ENCODE measurements at places on chromosomes 12 and 14. TPM values are rescaled to one million over a fixed set of nuclear protein-coding genes. Genes with fewer than 3 reads are reported as not detected.

TOMM20L gene
- total RNA-seq: not detected

CLEC6A gene
- not detected for total RNA-seq

CD63 gene
- 2,284 TPM for total RNA-seq

CRIP2 gene
- 8.6 TPM for total RNA-seq

GRCh38 chr12:116525418-116526001, 33.7 kb upstream of the MAP1LC3B2 start:
- DNase-seq: peak; percentile 64

DNA sequence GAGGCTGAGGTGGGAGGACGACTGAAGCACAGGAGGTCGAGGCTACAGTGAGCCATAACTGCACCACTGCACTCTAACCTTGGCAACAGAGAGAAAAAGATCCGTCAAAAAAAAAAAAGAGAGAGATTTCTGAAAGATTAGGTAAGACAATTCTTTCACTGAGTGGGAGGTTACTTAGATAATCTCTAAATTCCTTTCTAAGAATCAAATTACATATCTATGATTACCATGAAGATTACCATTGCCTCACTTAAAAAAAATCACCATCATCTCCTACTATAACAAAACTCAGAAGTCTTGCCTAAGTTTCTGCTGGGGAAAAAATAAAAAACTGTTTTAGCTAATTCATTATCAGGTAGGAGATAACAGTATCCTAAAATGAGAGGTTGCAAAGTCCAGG, 366.7 kb downstream of the DUSP6 start:
- no peak for DNase-seq

- DNase-seq: no peak
Observed at GRCh38 chr14:67510121-67510520, 21.6 kb upstream of the TMEM229B start.

- no peak for DNase-seq
Observed at GRCh38 chr14:99730876-99731546, 46.9 kb downstream of the CYP46A1 start.

DNA sequence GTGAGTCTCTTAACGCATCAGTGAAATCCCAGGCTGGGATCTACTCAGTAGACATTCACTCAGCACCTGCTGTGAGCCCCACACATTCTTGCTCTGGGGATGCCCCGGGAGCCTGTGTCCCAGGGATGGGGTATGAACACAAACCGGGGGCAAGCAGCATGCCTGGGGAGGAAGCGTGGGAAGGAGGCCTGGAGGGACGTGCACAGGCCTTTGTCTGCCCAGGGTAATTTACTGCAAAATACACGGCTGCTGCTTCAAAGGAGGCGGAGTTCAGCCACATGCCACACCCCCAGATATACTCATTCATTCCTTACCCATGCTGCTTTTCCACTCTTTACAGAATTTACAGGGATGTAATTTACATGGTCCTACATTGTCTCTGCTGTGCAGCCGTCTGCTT, 187.8 kb downstream of the ADGRD1 start:
- no peak for DNase-seq

DNA sequence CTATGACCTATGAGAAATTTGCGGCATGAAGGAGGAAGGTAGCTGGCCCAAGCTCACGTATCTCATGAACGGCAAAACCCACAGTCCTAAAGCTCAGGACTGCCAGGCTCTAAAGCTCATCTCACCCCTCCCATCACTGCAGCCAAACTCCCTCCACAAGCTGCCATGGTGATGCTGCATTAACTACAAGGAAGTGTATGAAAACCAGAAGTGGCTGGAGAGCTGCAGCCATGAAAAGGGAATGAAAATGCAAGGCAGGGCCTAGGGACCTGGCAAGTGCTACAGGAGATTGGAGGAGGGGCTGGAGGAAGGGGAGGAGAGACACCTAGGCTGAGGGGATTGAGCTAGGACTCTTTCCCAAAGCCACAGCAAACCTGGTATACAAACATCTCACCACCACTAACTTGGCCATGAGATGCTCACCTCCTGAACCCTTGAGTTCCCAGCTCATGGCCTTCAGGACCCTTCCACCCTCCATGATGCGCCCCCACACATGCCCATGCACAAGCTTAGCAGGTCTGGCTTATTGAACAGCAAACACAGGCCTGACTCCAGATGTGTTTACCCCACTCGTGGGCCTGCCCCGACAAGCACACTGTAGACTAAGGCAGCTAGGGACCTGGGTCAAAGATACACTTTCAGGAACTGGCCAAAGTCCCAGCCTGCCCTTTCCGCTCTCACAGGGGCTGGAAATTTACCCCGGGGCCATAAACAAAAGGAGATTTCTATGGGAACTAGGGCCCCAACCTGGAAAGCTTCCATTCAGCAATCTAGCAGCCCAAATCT, 42.0 kb downstream of the LTBP2 start:
- DNase-seq: peak; percentile 81

All from fibroblast of villous mesenchyme (primary cell).